ENCODE measurements at places on chromosomes 2 and 18.

- DNase-seq, result no peak
Observed at GRCh38 chr2:105875241-105875640, 130.5 kb downstream of the NCK2 start.

GRCh38 chr2:226693521-226693920, 106.1 kb downstream of the IRS1 start:
- peak; percentile 79 for DNase-seq

GRCh38 chr2:224286923-224287322, 115.0 kb downstream of the FAM124B start:
- DNase-seq, result no peak

GRCh38 chr2:240452462-240453256, 17.2 kb downstream of the GPC1 start:
- DNase-seq, result peak; percentile 47

GRCh38 chr2:179613701-179614100, 247.7 kb downstream of the ZNF385B start:
- DNase-seq, result no peak

DNA sequence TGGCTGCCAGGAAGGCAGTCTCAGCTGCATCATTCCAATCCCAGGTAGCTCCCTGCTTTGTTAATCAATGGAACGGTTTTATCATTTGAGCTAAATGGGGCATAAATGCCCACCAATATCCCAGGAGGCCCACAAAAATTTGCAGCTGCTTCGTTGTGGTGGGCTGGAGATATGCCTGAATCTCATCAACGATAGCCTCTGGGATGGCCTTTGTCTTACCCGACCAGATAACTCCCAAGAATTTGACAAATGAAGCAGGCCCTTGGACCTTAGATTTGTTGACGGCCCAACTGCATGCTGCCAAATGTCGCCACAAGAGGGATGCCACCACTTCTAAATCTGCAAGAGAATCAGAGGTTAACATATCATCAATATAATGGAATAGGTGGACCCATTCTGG, 236.4 kb downstream of the MBD5 start:
- no peak for DNase-seq

- DNase-seq, result peak; percentile 79
Observed at GRCh38 chr2:146986161-146986560, 858.7 kb upstream of the ACVR2A start.

DNA sequence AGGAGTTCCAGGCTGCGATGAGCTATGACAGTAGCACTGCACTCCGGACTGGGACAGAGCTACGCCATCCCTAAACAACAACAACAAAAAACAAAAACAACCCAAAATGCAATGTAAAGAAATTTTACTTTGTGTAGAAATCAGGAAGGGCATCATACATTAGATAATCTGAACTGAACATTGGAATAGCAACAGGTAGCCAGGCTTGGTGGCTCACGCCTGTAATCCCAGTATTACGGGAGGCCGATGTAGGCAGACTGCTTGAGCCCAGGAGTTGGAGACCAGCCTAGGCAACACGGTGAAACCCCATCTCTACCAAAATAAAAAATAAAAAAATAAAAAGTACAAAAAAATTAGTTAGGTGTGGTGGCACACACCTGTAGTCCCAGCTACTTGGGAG, 2.1 kb upstream of the PNO1 start:
- no peak for DNase-seq

Data from fibroblast of pulmonary artery (primary cell).